ENCODE measurements at places on chromosomes 5 and 9.

DNA sequence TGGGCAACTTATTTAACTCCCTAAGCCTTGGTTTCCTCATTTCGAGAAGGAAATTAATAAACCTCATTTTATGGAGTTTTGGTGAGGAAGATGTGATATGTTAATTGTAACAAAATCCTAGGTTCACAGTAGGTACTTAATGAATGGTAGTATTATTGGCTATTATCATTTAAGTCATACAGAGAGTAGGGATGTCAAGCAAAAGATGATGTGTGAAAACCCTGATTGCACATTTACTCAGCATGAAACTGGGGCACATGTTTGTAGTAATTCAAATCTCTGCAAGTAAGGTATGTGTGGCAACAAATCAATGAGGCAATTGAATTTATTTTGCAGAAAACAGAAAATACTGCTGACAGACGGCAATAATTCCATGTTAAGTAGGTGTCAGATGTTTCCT, 127.3 kb downstream of the CSNK1G3 start:
- no peak for DNase-seq

- DNase-seq = no peak
Measured at GRCh38 chr5:147965715-147966114, 59.4 kb upstream of the C5orf46 start.

- no peak for DNase-seq
Measured at GRCh38 chr9:136686794-136687711, at the start of gene AGPAT2. Gene AGPAT2, minus strand, starts transcription at chr9:136687457. Its CDS starts 100 bp downstream, at chr9:136687357.

GRCh38 chr9:14313951-14314423, at the start of gene NFIB:
Gene NFIB, minus strand, starts transcription at chr9:14314141. Its CDS starts 630 bp downstream, at chr9:14313511.
- DNase-seq = peak; percentile 37

- no peak for DNase-seq
Measured at GRCh38 chr9:2479056-2479565, 142.5 kb upstream of the VLDLR start.

DNA sequence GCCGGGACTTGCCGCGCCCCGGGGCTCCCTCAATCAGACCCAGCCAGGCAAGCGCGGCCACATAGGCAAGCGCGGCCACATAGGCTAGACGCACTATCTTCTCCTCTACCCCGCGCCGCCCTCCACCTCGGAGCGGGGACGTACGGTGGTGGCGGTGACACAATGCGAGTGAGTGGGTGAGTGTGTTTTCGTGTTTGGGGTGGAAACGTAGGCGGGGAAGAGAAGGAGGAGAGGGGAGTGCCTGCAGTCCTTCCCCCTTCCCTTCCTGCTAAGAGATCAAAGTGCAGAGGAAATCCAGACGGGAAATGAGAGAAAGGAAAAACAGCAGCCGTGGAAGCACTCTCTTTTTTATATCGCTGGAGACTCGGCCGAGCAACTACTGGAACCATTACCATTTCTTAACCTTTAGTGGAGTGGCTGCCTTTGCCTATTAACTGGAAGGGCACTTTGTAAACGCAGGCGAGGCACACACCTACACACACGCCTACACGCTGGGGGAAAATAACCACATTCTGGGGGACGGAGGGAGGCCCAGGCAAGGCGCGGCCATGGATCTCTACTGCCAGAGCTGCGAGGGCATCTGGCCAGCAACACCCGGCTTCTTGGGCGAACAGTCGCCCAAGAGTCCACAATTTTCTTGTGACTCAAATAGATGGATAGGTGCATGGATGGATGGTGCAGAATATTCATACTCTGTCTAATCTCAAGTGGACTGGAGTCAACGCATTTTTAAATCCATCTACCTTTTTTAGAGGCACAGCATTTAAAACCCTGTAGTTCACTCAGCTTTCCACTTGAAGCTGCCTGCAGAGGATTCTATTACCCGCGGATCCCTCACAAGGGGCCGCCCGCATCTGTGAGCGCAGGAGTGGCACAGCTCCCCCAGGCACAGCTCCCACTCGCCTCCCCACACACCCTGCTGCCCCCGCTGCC, 2.1 kb downstream of the EDIL3 start:
- DNase-seq = peak; percentile 33

DNA sequence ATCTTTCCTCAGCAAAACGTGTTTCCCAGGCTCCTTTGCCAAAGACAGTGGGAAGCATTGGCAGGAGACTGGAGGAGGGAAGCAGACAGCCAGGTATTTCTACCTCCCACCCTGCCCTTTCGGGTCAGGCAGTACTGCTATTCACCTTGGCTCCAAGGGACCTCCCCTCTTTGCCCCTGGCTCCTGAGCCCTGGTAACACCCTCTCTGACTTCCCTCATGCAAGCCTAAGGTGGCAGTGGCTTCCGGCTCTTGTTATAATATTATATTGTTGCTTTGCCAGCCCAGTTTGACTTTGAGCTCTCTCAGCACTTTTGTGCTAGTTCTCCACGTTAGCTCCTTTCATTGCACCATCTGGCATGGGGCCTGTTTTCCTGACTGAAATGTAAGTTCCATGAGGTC, 81.6 kb upstream of the IFNK start:
- no peak for DNase-seq

- DNase-seq = no peak
Measured at GRCh38 chr5:34959323-34959722, 30.0 kb downstream of the DNAJC21 start.

DNA sequence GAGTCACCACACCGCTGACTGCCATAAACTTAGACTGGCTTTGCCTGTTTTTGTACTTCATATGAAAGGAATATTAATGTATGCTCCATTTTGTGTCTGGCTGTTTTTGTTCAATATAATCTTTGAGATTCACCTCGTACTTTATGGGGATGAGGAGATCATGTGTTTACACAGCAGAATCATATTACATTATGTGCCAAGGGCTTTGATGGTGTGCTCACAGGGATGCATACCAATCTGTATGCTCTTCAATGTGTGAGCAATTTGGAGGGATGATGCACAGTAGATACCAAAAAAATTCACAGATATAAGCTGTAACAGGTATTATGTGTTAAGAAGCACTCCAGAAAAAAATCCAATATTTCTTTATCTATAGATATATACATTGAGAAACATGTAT, 113.7 kb downstream of the GABRB2 start:
- no peak for DNase-seq

DNA sequence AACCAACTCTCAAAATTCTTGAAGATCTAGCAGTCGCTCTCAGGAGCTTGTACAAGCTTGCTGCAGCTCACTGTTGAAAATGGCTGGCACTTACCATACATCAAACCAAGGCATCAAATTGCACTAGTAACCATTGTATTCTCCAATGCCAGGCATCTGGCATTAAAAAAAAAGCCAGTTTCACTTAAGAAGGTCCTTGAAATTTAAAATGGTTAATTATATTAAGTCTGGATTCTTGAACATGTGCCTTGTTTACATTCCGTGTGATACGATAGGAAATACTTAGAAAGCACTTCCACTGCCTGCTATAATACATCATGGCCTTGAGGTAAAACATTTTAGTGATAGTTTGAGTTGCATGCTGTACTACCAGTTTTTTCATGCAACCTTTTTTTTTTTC, 300.7 kb downstream of the KDM4C start:
- no peak for DNase-seq

DNA sequence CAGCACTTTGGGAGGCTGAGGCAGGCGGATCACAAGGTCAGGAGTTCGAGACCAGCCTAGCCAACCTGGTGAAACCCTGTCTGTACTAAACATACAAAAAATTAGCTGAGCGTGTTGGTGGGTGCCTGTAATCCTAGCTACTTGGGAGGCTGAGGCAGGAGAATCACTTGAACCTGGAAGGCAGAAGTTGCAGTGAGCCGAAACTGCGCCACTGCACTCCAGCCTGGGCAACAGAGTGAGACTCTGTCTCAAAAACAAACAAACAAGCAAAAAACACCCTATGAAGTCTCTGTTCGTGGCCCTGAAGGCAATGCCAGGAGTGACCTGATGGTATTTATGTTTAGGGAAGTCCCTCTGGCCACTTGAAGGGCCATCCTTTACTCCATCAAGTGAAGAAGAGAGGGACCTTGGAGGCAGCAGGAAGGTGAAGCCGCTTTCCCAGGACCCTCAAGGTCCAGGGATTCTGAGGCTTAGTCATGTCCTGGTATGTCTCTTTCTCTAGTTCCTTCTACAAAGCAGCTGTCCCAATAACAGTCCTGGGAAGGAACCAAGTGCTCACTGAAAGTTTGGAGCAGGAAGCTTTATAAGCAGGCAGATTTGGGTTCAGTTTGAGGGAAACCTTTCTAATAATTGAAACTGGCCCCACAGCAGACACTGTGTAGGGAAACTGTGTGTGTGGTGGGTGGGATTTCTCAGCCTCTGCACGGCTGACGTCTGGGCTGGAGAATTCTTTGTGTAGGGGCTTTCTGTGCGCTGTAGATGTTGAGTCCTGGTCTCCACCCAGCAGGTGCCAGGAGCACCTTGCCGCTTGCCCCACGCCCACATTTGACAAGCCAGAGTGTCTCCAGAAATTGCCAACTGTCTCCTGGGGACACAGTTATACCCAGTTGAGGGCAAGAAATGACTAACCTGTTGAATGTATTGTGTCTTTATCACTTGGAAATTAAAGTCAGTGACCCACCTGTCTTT, 12.5 kb downstream of the PHF2 start:
- no peak for DNase-seq

- DNase-seq = no peak
Measured at GRCh38 chr5:19728571-19728970, 259.4 kb downstream of the CDH18 start.

GRCh38 chr9:14345354-14346230, 31.7 kb upstream of the NFIB start:
- DNase-seq = no peak

- no peak for DNase-seq
Measured at GRCh38 chr9:93996367-93996766, 41.2 kb upstream of the BARX1 start.

DNA sequence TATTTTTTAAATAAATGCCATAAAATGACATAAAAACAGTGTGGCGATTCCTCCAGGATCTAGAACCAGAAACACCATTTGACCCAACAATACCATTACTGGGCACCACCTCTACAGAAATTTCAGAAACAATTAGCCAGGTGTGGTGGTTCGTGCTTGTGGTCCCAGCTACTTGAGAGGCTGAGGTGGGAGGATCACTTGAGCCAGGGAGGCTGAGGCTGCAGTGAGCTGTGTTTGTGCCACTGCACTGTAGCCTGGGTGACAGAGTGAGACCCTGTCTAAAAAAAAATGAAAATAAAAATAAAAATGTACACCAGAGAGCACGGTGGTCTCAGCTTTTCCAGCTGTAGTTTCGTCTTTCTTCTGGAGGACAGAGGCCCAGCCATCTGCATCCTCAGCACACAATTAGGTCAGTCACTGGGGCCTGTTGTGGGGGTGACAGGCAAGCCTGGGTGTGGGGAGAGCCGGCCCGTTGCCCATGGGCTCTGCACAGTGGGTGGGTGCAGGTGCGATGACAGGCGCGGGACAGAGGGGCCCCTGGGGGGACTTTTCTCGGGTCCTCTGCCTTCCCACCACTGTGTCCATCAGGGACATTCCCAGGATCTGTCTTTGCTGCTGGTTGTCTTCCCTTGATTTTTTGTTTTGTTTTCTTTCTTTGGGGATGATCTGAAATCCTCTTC, 9.8 kb downstream of the COL5A1 start:
- no peak for DNase-seq

- DNase-seq = no peak
Measured at GRCh38 chr9:127004946-127005769, 90.6 kb downstream of the RALGPS1 start.

- no peak for DNase-seq
Measured at GRCh38 chr5:110757118-110757729, 18.4 kb downstream of the SLC25A46 start.

GRCh38 chr5:129098488-129099183, 4.1 kb downstream of the ISOC1 start:
- no peak for DNase-seq

GRCh38 chr9:17837965-17838364, 259.1 kb downstream of the SH3GL2 start:
- no peak for DNase-seq

GRCh38 chr5:95365302-95366095, 25.7 kb upstream of the FAM81B start:
- no peak for DNase-seq

DNA sequence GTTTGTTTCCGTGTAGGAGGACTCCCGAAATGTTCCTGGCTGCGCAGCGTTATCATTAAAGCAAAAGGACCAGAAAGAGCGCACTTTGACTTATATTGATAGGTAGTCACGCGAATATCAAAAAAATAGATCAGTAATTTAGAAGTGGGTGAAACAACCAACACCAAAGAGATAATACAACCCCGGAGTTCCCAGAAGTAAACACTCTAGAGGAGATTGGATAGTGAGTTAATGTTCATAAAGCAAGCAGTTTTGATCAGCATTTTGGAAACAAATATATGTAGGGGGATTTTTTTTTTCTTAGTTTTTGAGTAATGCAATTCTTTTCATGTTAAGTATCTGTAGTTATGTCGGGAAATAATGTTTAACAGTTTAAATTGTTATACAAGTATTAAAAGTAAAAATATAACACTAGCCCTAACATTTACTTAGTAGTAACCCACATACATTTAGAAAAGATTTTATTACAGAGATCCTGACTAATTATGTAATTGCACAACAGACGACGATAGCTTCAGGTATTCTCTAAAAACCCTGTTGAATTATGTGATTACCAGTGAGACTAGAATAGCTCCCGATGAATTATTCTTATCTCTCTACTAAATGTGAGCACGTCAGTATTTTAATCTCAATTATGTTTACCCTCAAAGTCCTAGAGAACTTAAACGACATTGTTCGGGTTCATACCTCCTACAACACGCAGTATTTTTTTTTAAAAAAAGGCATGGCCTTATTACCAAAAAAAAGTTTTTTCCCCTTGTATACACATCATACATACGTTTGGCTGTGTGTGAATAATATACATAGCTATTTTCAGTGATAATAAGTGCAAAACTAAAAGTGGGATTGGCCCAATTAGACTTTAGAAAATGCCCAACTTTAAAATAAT, 9.4 kb upstream of the NFIB start:
- DNase-seq = no peak

DNA sequence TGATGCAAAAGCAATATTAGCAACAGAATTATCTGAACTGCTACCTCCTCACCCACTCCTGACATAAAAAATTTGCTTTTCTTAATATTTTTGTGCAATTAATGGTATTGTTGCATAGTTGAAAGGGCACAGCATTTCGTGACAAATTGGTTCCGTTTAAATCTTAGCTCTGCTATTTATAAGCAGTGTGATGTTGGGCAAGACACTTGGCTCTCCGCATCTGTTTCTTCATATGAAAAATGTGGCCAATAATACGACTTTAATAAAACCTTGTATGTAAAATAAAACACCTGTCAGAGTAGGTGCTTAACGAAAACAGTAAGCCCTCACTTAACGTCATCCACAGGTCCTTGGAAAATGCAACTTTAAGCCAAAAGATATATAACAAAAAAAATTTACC, 4.2 kb downstream of the TMEM167A start:
- no peak for DNase-seq

DNA sequence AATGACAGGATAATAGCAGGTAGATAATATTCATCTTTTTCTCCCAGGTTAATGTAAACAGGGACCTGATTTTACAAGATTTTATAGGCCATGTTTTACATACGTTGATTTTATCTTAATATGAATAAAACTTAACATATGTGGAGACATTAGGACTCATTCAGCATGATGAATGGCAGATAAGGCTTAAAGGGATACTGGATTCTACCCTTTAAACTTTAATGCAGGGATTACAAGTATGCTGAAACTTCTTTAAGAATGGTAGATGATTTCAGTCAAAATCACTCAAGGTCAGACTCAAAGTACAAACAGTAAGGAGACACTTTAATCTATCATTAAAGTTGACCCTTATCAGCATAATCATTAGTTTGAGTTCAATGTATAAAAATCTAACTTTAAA, 274.5 kb upstream of the IZUMO3 start:
- no peak for DNase-seq

- no peak for DNase-seq
Measured at GRCh38 chr5:117201001-117201400, 626.4 kb upstream of the SEMA6A start.

Data from progenitor cell of endocrine pancreas (in vitro differentiated cells).